ENCODE measurements at places on chromosomes 4 and X.

DNA sequence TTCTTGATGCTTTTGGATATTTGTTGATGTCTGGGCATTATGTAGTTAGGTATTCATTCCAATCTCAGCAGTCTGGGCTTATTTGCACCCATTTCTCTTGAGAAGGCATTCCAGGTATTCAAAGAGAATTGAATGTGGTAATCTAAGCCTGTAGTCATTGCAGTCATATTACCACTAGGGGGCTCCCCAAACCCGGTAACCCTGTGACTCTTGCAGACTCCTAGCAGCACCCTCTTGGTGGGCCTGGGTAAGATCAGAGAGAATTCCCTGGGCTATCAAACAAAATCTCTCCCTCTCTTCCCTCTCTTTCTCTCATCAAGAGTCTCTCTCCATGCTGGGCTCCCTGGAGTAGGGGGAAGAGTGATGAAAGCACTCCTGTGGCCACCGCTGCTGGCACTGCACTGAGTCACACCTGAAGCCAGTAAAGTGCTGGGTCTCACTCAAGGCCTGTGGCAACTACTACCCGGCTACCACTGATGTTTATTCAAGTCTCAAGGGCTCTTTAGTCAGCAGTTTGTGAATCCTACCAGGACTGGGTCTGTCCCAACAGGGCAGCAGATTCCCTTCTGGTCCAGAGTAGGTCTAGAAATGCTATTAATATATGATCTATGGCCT, 187.7 kb upstream of the NUDT10 start:
- peak; percentile 43 for DNase-seq

GRCh38 chr4:41647383-41647782, 101.1 kb downstream of the PHOX2B start:
- no peak for DNase-seq

- DNase-seq = no peak
Observed at GRCh38 chr4:71130827-71131603, 137.6 kb downstream of the DCK start.

DNA sequence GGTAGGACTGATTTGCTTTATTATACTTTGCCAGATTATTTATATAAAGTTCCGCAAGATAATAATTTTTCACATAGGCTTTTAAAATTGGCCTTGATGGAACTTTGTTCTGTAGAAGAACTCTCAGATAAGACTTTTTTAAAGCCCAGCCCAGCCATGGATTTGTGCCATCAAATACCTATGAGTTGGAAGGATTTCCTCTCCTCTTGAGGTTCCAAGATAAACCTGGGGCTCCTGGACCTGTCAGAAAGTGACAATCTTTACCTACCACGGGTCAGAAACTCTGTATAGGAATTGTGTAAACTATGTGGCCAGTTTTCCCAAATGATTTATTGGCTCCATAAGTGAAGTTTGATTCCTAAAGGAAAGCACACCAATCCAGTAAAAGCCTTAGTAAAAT, 271.9 kb upstream of the GRID2 start:
- DNase-seq = no peak

GRCh38 chr4:126168484-126168883, 853.7 kb downstream of the FAT4 start:
- DNase-seq = no peak

- no peak for DNase-seq
Observed at GRCh38 chr4:74475091-74475800, 30.3 kb downstream of the AREG start.

- DNase-seq = no peak
Observed at GRCh38 chr4:8451440-8452182, 11.0 kb downstream of the TRMT44 start.

- no peak for DNase-seq
Observed at GRCh38 chr4:116197317-116197809, 888.0 kb downstream of the TRAM1L1 start.

DNA sequence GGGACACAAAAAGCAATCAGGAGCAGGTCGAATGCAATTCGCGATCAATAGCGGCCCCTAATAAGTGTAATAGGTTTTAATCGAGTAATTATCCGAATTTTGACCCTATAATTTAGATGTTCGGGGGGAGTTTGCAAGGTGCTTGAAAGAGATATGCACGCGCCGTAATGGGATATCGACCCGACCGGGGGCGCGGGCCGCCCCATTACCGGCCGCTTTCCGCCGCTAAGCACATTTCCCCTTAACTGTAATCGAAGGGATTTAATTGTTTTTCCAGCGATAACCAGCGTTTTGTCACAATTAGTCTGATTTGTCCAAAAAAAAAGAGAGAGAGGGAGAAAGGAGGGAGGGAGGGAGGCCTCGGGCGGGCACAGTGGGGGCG, 997 bp downstream of the NKX1-1 start:
- no peak for DNase-seq

- DNase-seq = no peak
Observed at GRCh38 chr4:42543762-42544161, 113.1 kb downstream of the ATP8A1 start.

- DNase-seq = no peak
Observed at GRCh38 chr4:1599491-1600210, 84.5 kb downstream of the FAM53A start.

DNA sequence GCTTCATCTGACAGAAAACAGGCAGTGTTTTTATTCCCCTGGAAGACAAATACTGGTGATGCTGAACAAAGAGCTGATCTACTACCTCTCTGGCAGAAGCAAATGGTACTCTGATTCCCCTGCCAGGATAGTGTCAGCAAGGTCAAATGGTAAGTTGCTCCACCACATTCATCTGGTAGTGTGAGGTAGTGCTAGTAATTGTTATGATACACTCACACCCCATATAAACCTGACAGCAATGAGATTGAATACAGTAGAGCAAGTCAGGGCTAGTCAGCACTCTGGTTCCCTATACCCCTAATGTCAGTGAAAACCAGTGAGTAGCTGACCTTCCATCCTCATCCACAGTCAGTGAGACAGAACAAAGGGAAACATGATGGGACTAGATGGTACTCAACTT, 3.4 kb upstream of the SPIN4 start:
- DNase-seq = no peak

DNA sequence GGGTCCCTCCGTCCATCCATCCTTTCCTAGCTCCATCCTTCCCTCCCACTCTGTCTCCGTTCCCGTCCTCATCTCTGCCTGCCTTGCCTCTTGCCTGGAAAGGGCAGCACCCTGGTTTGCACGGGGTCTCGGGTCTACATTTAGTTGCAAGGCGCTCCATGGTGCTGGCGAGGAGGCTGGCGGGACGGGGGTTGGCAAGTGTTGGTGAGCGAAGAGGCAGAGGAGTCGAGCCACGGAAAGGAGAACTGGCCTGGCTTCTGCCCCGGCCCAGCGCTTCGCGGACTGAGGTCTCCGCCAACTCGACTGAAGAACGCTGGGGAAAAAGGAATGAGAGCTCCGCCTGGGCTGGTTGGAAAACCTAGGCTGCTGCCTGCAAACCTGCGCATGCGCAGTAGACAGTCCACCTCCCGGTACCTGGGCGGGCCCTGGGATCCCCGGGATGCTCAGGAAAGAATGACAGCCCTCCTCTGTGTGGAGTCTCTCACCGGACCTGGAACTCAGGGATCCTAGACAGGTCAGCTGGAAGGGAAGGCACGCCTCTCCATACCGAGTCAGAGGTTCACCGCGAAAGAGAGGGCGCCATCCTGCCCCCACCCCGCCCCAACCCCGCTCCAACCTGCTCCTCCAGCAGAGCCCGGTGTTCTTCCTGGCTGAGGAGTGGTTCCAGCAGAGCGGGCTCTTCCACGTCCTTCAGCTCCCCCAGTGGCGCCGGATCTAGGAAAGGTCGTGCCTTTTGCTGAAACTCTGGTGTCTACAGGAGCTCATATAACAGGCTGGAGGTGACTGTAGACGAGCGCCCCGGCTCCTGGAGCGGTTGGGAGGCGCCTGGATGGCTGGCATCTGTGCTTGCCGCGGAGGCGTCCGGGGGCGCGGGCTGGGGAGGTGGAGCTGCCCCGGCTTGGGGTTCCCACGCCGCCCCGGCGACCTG, 6.0 kb downstream of the FRG2 start:
- no peak for DNase-seq

GRCh38 chr4:132026166-132026565, 1122.9 kb upstream of the PCDH10 start:
- DNase-seq = no peak

DNA sequence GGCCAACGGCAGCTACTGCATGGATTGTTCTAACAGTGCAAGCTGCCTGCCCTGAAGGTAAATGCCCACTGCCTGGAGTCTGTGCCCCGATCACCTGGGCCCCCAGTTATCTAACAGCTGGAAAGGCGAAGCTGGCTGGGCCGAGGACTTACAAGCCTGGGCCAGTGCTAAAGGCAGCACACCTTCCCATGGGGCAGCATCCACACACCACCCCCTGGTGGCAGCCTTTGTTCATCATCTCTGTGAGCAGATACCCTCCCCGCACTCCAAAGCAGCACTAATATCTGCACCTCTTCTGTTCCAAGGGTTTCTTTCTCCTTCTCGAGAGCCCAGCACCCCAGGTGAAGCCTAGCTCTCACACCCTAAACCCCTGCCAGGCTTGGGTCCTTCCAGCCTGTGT, 7.6 kb downstream of the SLC2A9 start:
- peak; percentile 85 for DNase-seq

- peak; percentile 37 for DNase-seq
Observed at GRCh38 chrX:11786862-11787261, 28.8 kb downstream of the MSL3 start.

DNA sequence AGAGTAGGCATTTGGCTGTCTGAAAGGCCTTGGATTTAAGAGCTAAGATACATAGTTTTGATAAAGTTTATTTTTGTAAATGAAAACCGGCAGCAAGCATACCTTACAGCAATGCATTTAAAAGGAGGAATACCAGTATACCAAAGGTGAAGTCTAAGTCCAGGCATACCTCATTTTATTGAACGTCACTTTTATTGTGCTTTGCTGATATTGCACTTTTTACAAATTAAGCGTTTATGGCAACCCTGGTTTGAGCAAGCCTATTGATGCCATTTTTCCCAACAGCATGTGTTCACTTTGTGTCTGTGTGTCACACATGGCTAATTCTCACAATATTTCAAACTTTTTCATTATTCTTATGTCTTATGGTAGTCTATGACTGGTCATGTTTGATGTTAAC, 8.4 kb upstream of the SLC6A14 start:
- no peak for DNase-seq

DNA sequence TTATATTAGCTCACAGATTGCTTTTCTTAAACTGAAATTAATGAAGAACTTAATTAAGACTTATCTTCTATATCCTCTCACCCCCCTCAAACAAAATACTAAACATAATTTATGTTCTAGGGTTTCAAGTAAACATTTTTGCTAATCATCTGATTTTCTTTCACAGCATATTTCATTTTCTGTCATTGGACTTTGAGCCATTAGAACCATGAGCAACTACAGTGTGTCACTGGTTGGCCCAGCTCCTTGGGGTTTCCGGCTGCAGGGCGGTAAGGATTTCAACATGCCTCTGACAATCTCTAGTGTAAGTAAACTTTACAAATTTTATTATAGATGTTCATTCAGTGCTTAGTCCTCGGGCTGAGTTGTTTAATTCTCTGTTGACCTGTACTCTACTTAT, 3.3 kb downstream of the PDLIM5 start:
- DNase-seq = no peak

- no peak for DNase-seq
Observed at GRCh38 chrX:30787012-30787411, 102.0 kb downstream of the TAB3 start.

DNA sequence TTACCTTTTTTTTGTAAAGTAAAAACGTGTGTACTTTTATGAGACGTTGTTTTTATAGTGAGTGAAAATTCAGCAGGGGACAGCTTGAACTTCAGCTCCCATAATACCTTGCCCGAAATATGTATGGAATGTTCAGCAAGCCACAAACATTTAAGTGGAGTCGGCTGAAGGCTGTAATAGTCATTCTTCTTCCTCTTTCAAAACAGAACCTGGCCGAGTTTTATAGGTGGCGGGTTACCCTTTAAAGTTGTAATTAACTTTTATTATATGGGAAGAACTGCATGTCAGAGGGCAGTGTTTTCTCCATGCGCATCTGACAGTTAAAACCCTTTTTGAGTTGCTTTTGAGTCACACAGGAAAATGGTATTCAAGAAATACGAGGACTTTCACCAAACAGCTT, 50.7 kb downstream of the CLDN34 start:
- DNase-seq = no peak

- DNase-seq = no peak
Observed at GRCh38 chrX:22053481-22053880, 21.4 kb downstream of the PHEX start.

GRCh38 chrX:139581068-139581467, 50.5 kb downstream of the F9 start:
- DNase-seq = no peak

GRCh38 chr4:128468123-128468989, 180.7 kb upstream of the PGRMC2 start:
- no peak for DNase-seq

GRCh38 chrX:136689436-136689835, 41.5 kb downstream of the CD40LG start:
- peak; percentile 13 for DNase-seq

DNA sequence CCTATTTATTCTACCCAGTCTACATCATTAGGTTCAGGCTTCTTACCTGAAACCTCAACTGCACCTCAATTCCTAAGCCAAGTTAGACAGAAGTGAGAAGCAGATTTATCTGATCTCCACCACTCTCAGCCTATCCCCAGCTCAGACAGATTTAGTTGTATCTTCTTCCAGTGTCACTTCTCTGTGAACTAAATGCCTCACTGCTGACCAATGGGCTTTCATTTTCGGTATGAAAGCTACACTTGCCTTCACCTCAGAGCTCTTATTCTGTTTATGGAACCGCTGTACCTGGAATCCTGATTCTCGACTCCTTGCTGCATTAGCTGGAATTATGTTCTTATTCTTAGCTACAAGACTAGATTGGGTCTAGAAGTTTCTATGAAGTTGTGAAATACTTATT, 833.2 kb downstream of the CCSER1 start:
- no peak for DNase-seq

GRCh38 chr4:53365121-53365485, 758 bp downstream of the SCFD2 start:
- peak; percentile 51 for DNase-seq

- DNase-seq = no peak
Observed at GRCh38 chr4:53777244-53777984, 186.1 kb upstream of the LNX1 start.

GRCh38 chrX:39941332-39941920, 156.3 kb downstream of the BCOR start:
- no peak for DNase-seq

- DNase-seq = no peak
Observed at GRCh38 chr4:42955746-42956505, 63.4 kb downstream of the GRXCR1 start.

DNA sequence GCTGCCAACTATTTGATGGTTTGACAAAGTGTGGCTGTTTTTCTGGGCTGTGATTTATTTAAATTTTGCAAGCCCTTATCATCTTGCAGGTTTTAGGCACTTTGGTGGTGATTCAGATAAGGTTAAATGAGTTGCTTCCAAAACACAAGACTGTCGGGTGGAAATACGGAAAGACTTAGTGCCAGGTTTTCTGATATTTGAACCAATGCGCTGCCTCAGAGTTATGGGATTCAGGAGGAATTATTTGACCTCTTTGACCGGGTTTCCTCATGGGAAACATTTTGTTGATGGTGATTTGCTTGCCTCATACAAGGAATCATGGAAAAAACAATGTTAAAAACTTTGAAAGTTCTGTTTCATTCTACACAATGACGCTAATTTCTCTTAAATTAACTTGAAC, 136.1 kb upstream of the MAP9 start:
- DNase-seq = no peak
